ENCODE measurements at places on chromosomes 6 and 20. TPM values are rescaled to one million over a fixed set of nuclear protein-coding genes. Genes with fewer than 3 reads are reported as not detected.

The GTPBP2 gene
- 99.4 TPM for total RNA-seq

The PNPLA1 gene
- total RNA-seq = not detected

- no peak overlapping the region for H3K4me3 ChIP-seq
- no peaks in the 10 kb centered on the region for H3K27me3 ChIP-seq
These were observed 5.7 kb downstream of the QKI start for GRCh38 chr6:163420289-163420614.

The FILIP1 gene
- total RNA-seq = not detected

DNA sequence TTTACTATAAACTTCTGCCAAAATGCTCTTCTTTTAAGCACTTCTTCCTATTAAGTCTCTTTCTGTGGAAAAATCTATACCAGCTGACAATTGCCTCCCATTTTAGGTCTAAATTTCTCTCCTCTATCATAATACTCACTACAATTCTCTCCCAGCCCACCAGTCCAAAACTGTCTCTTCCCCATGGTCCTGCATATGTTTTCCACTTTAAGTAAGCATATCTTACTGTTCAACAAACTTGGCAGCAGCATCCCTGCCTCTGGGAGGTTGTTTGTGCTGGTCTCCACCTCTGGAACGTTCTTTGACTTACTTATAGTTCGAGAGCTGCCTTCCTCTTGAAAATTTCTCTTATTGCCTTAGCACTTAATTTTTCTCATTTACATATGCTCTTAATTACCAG lies 180.5 kb downstream of the COL12A1 start:
- H3K27me3 ChIP-seq = no peaks in the 10 kb centered on the region
- no peak for DNase-seq
- no peaks in the 10 kb centered on the region for H3K36me3 ChIP-seq
- H3K4me3 ChIP-seq = no peak overlapping the region

DNA sequence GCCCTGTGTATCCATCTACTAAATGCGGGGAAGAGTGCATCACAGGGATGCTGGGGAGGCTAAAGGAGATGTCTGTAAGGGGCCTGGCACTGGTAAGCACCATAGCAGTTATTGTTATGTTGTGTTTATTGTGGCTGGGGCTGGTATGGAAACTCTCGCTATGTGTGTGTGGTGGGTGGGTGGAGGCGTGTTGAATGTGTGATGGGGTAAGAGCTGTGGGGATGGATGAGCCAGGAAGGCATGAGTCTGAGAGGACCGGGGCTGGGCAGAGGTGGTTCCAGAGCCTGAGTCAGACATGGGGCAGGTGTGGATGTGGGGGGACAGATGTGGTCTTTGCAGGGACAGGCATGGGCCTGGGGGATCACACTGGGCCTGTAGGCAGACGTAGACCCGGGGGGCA lies 88.1 kb downstream of the GRM4 start:
- H3K4me1 ChIP-seq = no peaks in the 10 kb centered on the region
- no peak overlapping the region for H3K27ac ChIP-seq
- no peaks in the 10 kb centered on the region for H3K36me3 ChIP-seq
- H3K4me3 ChIP-seq = no peak overlapping the region
- H3K27me3 ChIP-seq = peaks cover 13% of the 10 kb centered on the region

The NOTCH4 gene
- 0.55 TPM for total RNA-seq
